Stimulated activated CD8-positive, alpha-beta memory T cell treated with anti-CD3 and anti-CD28 coated beads, Interleukin-7, amount 100 ng/mL, for 1 hour (primary cell): ENCODE measurements at places on chromosomes 2 and 18.

DNA sequence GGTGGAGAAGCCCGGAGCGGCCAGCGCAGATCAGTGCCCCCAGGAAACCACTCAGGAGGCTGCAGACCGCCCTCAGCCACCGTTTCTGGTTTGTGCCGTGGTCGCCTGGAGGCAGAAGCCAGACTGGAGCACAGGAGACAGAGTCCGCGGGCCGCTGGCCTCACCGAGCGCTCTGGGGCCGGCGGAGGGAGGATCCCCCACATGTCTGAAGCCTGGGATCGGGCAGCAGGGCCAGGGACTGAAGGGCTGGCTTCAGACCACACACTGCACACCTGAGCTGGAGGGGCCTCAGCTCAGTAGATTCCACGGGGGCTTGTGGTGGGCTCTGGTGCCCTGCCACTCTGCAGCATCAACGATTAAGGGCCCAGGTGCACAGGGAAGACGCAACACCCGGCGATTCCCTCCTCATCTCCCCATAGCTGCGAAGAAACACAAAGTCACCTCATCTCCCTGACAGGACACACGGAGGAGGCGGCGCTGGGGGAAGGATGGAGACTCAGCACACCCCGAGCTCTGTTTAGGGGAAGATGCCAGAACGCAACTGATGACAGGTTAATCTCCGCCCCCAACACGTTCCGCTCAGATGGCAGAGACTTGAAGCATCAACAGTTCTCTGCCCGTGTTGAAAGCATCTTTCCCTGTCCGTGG, 408.1 kb downstream of the GALR1 start:
- DNase-seq, result no peak

DNA sequence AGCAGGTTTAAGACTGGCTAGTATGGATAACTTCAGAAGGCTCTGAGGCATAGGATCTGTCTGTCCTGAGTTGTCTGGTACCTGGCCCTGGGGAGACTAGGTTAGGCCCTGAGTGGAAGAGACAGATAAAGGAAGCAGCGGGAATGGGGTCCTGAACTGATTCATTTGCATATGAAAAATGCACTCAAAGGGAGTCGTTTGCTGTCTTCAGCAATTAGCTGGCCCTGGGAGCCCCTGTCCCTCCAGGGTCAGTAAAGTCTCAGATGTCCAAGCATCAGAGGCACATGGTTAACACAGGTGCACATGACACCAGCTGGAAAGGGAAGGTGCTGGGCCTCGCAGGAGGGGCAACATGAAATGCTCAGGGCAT, 172.4 kb downstream of the ACOXL start:
- DNase-seq, result no peak

DNA sequence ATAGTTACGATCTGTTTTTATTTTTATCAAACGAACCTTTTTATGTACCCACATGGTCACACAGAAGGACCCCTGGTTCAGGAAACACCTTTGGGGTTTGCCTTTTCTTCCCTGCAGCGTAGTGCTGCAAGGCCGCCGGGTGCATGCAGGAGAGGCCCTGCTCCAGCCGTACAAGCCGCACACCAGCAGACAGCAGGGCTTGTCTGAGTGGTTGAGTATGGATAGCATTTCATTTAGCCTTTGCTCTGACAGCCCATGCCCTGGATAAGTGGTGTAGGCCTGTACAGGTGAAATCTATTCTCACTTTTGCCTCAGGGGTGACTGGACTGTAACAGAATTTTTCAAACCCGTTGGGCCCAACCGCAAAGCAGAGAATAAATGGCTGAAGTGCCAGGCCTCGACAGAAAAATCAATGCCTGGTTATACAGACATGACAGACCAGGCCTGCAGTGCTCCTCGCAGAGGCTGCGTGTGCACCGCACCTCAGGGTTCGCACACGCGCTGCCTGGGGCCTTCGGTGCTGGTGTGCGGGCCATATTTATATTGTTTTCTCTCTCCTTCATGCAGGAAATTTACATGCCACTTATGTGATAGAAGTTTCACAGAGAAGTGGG, 279.1 kb downstream of the ZNF407 start:
- no peak for DNase-seq

DNA sequence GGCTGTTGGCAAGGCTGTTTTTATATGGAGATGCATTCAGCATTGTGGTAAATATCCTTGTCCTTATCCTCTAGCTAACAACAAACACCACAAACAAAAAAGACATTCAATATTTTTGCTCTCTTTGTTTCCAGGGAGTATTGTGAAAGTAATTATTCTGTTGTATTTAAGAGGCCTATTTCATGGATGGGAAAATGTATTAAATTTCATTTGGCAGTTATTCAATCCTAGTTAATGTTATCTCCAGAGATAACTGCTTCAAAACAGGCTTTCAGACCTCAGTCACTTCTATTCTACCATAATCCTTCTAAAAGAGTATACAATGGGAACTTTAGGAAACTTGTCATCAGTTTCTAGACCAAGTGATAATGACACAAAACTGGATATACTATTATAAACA, 280.5 kb upstream of the CCDC68 start:
- no peak for DNase-seq

DNA sequence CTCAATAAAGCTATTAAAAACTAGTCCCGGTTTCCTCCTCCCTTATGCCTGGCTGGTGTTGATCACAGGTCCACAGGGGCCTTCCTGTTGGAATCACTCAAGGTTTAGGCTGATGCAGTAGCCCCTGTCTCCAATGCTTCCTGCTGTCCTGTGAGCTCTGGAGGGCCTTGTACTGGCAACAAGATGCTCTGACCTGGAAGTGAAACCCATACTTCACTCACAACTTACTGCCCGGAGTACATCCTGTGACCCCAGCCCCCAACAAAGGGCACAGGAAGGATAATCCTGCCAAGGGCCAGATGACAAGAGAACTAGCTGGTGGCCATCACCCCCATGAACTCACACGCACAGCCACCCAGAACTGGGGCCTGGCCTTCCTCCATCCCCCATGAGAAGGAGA, 50.3 kb downstream of the ZBTB7C start:
- no peak for DNase-seq
